ENCODE measurements at places on chromosomes 6 and 20. TPM values are rescaled to one million over a fixed set of nuclear protein-coding genes. Genes with fewer than 3 reads are reported as not detected.

- DNase-seq = no peak
These were observed 123.4 kb upstream of the HDGFL1 start for GRCh38 chr6:22445946-22446345.

C6orf132 gene
- total RNA-seq = 0.25 TPM

DNA sequence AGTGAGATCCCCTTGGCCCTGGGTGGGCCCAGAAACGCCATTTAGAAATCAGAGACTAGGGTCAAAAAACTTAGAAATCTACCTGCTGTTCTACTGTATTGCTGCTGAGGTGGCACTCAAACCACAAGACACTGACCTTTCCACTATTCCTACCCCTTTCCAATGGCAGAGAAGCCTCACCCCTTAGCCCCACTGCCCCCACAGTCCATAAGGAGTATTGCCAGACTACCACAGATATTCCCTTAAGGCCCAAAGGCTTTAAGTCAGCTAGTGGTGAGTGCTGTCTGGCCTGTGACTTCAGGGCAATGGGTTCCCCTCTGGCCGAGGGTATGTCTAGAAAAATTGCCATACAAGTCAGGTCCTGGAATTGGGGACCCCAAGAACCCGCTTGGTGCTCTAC, 656.1 kb downstream of the COL12A1 start:
- no peak for DNase-seq

DNA sequence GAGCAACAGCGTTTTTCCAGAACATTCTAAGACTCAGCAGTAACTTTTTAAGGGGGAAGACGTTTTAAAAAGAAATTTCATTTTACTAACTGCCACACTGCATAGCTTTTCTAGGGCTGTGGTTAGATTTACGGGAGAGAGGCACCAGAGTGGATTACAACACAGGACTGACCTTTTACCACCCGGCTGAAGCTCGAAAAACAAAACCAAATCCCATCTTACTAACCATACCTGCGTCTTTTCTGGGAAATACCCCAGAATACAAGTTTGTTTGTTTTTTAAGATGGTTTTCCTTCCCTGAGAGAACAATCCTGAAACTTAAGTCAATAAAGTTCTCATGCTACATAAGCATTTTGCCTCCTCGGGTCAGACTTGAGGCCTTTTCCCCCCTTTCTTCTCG, 209.3 kb upstream of the SOX4 start:
- no peak for DNase-seq

DNA sequence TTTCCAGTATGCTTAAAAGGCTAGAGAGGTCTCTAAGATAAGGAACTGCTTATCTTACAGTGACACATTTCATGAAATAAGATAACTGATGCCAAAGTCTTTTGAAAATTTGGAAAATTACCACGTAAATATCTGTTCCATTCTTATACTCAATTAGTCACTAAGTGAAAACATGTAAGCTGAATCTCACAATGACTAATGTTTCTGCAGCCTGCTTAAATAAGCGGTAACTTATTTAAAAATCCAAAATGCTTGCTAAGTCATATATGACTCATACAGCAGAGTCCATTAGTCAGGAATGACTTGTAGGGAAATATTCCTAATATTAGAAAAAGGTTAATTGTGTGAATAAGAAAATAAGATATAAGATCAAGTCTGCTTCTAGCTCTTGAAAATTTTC, 27.8 kb upstream of the LGSN start:
- DNase-seq = no peak

HLA-DQA2 gene
- total RNA-seq = not detected

All from glutamatergic neuron (in vitro differentiated cells).